ENCODE measurements at places on chromosomes 5 and 9.

DNA sequence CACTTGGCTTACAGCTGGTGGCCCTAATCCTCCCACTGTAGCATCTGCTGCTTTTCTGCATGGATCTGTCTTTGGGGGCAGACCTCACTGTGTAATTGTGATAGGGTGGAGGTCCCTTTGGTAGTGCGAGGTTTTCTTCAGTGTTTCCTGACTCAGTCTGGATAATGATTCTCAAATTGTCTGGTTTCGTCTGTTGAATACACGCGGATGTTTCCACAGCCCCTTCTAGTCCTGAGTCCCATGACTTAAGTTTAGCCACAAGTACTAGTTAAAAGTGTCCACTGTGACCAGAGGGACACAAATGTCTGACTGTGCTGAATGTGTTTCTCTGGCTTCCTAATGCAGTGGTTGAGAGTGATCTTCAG, 70.5 kb downstream of the LMNB1 start:
- no peak for DNase-seq

DNA sequence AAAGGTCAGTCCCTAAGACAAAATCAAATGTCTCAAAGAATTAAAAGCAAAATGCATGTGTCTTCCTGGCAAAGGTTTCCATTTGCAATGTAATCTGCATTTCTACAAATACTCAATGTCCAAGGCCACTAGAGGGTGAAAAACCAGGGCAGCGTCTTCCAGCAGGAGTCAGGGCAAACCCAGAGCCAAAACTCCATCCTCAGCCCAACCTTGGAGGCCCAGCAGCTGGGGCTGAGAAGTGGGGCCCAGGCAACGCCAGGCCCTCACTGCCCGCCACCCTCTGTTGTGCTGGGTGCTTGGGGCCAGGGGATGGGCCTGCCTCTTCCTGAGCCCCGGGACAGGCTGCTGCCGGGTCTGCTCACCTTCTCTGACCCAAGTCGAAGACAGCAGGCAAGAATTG, 200.1 kb downstream of the PAX5 start:
- DNase-seq = no peak

DNA sequence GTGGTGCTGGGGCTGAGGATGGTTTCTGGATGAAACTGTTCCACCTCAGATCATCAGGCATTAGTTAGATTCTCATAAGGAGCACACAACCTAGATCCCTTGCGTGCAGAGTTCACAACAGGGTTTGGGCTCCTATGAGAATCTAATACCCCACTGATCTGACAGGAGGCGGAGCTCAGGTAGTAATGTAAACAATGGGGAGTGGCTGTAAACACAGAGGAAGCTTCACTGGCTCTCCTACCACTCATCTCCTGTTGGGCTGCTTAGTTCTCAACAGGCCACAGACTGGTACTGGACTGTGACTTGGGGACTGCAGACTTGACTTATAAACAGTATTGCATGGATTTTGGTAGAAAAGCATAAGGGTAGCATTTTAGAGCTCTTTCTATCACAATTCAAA, 870.7 kb upstream of the CDH10 start:
- no peak for DNase-seq

DNA sequence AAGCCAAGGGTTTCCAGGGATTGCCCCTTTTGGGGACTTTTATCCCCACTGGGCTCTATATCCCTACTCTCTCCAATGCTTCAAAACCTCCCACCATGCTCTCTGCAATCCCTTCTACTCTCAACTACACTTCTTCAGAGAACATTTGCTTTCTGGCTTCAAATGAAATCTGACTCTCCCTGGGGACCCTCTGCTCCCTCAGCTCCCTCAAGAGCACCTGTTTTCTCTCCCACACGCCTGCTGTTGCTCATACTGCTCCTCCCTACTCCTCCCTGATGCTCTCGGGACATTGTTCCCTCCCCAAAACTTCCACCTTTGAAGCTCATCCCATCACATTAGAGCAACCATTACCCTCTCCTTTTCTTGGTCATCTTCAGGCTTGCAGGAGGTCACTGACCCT, 344.9 kb downstream of the CDK5RAP2 start:
- no peak for DNase-seq

DNA sequence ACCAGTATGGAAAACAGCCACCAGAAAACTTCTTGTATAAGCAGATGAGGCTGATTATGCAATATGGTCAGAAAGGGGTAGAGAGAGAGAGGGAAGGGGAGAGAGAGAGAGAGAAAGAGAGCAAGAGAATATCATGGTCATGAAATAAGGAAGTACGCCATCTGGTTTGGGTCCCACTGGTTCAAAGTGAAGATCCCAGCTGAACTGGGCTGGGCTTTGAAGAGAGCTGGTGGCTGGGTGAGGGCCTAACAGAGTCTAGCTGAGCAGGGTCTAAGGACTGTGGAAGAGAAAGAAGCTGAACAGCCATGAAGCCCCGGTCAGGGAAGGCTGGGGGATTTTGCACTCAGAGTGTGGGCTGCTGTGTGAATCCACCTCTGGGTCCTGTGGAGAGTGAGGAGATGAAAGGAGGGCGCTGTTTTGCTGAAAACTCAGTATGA, 14.6 kb downstream of the TRIM14 start:
- DNase-seq = no peak

GRCh38 chr9:99197987-99198386, 23.8 kb downstream of the ALG2 start:
- DNase-seq = no peak

DNA sequence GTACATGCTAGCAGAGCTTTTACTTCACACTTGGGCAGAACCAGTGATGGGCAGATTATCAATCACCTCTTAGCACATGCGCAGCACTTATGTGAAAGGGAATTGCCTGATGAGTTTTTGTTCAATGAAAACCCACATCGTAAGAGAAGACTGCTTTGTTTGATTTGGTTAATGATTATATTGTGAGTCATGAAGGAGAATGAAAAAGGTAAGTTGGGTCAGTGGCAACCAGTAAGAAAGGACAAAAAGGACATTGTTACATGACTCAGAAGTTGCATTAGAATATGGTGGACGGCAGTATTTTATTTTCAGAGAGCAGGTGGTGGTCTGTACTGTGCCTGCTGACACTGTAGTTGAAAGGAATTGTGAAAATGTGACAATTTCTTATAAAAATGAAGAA, 127.4 kb downstream of the AOPEP start:
- DNase-seq = no peak

DNA sequence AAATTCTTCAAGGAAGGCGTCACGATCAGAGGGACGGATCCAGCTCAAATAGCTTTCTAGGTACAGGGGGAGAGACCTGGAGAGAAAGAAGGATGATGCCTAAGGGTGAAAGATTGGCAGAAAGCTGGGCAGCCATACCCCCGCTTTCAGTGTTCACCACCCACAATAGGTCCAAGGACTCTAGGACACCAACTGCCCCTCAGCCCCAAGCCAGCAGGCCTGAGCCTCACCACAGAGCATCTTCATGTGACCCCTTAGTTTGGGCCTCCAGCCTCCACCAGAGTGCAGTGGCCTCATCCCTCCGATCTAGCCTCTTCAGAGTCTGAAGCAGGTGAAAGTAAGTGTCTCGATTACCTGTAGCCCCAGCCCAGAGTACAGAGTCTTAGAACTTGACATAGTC, 1.7 kb upstream of the VCP start:
- no peak for DNase-seq

DNA sequence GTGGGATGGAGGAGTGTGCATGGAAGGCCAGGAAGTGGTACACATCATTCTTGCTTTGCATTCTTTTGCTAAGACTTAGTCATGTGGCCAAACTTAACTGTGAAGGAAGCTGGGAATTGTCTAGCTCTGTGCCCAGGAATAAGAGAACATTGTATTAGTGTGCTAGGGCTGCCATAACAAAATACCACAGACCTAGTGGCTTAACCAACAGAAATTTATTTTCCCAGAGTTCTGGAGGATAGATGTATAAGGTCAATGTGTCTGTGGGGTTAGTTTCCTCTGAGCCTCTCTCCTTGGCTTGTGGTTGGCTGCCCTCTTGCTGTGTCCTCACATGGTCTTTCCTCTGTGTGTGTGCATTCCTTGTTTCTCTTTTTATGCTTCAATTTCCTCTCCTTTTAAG, 32.4 kb downstream of the NNT start:
- no peak for DNase-seq

DNA sequence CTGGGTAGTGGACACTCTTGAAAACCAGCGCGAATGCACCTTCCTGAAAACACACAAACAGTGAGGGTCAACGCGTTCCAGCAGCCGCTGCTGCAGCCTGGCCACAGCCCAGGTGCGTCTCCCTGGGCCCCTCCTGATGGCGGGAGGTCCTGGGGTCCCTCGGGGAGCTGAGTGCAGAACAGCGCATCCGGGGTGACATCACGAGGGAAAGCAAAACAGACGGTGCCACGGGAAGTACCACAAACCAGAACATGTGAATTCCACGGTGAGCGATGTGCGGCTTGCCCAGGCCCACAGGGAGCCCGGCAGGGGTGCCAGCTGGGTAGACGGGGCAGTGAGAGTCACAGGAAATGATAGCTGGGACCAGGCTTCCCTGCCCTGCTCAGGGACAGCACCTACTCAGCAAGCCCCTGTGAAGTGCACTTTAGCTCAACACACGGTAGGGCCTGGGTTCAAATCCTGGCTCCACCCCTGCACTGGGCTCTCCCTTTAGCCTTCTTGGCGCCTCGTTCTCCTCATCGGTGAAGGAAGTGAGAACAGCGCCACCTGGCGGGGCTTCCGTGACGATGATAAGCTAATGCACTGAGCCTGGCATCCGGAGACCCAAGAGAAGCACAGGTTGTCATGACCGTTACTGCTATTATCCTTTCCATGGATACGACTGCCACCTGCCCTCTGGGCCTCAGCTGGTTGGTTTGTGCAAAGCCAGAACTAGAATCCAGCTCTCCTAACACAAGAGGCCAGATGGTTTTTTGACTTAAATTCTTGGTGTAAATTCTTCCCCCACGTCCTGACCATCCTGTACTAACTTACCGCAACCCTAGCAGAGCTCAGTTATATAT, 24.6 kb downstream of the GFPT2 start:
- DNase-seq = peak; percentile 82

DNA sequence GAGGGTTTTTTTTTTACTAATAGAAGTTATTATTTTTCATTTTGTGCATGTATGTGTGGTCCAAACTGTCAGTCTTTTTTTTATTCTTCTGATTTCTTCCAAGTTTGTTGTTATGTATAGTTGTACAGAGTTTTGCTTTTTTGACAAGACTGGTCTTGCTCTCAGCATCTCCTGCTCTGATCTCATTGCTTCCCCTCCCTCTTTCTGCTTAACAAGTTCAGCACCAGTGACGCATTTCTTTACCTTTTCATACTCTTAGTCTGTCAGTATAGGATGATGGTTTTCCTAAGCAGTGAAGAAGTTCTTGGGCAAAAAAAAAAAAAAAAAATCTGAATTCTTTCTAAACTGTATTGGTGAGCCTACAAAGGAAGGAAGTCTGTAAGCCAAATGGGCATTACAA, 135.1 kb downstream of the CD180 start:
- no peak for DNase-seq

DNA sequence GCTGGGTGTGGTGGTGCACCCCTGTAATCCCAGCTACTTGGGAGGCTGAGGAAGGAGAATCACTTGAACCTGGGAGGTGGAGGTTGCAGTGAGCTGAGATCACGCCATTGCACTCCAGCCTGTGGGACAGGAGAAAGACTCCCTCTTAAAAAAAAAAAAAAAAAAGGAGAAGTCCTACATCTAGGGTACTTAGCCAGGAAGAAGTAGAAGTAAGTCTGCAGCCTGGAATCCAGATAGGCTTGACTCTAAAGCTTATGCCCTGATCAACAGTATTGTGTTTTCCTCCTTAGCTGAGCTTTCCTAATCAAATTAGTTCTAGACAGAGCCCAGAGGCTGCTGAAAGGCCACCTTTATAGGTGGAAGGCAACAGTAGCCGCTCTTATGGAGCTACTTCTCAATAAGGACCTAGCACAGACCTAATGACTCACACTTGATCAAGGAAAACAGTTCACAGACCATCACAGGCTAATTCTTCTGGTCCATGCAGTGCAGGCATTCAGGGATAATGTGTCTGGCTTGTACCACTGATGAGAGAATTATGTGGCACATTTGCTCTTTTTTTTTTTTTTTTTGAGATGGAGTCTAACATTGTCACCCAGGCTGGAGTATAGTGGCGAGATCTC, 105.5 kb upstream of the KLF4 start:
- DNase-seq = no peak

GRCh38 chr5:88142886-88143692, 125.6 kb downstream of the TMEM161B start:
- no peak for DNase-seq

DNA sequence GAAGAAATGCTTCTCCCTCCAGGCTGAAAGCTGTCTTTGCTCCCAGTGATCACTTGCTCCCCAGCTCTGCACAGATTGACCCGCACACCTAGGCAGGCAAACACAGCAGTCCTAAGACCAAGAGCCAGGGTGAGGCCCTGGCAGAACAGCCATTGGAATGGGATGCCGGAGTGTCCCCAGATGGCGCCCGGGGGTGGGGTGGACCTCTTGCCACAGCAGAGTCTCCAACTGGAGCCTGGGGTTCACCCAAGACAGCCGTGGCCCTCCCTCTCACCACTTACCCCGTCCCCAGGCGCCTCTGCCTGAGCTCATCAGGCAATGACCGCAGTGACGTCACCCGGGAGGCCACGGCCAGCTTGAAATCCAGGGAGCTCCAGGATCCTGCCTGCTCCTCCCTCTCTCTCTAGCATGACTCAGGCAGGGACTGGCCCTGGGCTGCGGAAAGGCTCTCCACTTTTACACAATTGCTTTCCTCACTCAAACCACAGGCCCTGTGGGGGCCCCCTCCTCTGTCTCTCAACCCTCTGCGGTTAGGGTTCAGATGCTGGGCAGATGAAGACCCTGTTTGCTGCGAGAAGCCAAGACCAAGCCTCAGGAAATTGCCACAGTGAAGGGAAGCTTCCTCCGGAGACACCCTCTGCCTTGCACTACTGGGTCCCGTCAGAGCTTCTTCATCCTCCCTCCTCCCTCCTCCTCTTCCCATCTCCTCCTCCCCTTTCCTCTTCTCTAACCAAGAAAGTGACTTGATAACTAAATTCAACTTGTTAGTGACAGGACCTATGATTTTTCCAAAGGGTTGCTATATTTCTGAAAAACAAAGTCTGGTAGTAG, 24.3 kb upstream of the PTGES start:
- peak; percentile 70 for DNase-seq

DNA sequence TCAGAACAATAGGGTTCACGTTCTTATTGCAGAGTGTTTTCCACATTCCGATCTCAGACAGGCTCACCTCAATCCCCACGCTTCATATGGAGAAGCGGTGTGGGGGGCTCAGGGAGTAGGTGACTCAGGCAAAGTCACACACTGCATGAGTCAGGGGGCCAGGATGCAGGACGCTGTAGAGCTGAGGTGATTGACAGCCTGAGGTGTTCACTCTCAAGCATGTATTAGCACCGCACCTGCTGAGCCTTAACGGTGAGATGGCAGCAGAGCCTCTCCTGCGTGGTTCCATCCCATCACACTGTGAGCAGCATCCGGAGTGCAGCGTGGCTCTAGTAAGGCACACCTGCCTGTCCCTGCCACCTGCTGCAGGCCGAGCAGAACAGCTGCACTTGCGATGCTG, 194.0 kb downstream of the IRX2 start:
- DNase-seq = no peak
